ENCODE measurements at places on chromosomes 3 and 15. TPM values are rescaled to one million over a fixed set of nuclear protein-coding genes. Genes with fewer than 3 reads are reported as not detected.
A peak's percentile ranks its signal among the peaks of the same experiment; 100 is the strongest.

Gene GJD2
- 5.1 TPM for total RNA-seq

Gene C3orf38
- total RNA-seq: 45.5 TPM

Gene LAMB2
- 753 TPM for total RNA-seq

Gene TIGIT
- total RNA-seq: 5.5 TPM

Gene ECE2
- total RNA-seq: not detected

Gene GOLGA6D
- 1.9 TPM for total RNA-seq

Gene GP9
- total RNA-seq: 3.6 TPM

Gene VIPR1
- total RNA-seq: 4.1 TPM

Gene LDHAL6B
- 3.6 TPM for total RNA-seq

Gene LRRN1
- total RNA-seq: 2.4 TPM

Gene ACOX2
- total RNA-seq: 17.1 TPM

Gene KLHL40
- total RNA-seq: not detected

Gene LRRC31
- total RNA-seq: not detected

- DNase-seq: no peak
Observed at GRCh38 chr15:63181648-63182047, 7.8 kb upstream of the RAB8B start.

- DNase-seq: peak; percentile 22
Observed at GRCh38 chr3:25033407-25034029, 394.5 kb upstream of the RARB start.

GRCh38 chr15:58148633-58149445 is 10.7 kb downstream of the AQP9 start:
- DNase-seq: no peak

- DNase-seq: peak; percentile 36
Observed at GRCh38 chr3:32420126-32421038, 28.7 kb downstream of the CMTM7 start.

- no peak for DNase-seq
Observed at GRCh38 chr3:146067048-146067447, 93.9 kb downstream of the PLOD2 start.

GRCh38 chr3:195168009-195168762 is 102.8 kb downstream of the XXYLT1 start:
- no peak for DNase-seq

DNA sequence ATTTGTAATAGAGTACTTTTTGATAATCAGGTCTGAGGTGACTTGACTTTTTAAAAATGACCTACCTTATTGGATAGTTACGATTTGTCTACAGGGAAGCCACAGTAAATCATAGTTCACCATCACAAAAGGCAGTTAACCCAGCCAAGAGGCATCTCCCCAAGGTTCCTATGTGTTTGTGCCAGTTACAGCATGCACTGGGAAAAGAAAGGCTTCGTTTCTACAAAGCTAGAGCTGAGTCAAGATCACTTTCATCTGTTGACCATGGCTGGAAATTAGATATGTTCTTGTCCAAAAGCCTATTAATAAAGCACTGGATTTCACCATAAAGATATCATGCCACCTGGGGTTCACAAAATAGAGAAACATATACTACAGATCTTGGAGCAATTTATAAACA is 139.9 kb downstream of the GREM1 start:
- DNase-seq: no peak

- DNase-seq: no peak
Observed at GRCh38 chr3:44687898-44688297, 24.6 kb upstream of the ZNF502 start.

DNA sequence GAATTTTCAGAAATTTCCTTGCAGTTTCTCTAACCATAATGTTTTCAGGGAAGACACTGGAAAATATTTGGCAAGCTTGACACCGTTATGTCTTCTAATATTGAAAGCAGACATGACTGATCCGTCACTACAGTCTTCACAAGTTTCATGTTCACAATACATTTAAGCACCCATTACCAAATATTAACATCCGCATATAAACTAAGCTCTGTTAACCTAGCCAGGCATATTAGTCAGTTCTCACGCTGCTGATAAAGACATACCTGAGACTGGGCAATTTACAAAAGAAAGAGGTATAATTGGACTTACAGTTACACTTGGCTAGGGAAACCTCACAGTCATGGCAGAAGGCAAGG is 162.7 kb upstream of the LYSMD4 start:
- DNase-seq: no peak

GRCh38 chr15:68042156-68042854 is 11.8 kb upstream of the PIAS1 start:
- DNase-seq: no peak

DNA sequence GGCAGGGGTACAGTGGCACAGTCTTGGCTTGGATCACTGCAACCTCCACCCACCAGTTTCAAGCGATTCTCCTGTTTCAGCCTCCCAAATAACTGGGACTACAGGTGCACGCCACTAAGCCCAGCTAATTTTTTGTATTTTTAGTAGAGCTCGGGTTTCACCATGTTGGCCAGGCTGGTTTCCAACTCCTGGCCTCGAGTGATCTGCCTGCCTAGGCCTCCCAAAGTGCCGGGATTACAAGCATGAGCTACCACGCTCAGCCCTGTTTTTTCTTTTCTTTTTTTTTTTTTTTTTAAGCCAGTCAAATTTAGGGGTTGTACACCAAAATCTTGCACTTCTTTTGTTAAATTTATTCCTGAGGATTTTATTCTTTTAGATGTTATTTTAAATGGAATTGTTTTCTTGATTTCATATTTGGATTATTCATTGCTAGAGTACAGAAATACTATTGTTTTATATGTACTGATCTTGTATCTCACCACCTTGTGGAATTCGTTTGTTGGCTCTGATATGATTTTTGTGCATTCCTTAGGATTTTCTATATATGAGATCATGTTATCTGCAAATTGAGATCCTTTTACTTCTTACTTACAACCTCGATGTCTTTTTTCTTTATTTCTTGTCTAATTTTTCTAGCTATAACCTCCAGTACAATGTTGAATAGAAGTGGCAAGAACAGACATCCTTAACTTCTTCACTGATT is 65.6 kb downstream of the ZNF609 start:
- no peak for DNase-seq

- DNase-seq: no peak
Observed at GRCh38 chr15:22815766-22816165, 22.7 kb upstream of the NIPA2 start.

- DNase-seq: no peak
Observed at GRCh38 chr15:32941823-32942222, 224.0 kb downstream of the GREM1 start.

GRCh38 chr3:16148783-16149182 is 25.7 kb upstream of the GALNT15 start:
- no peak for DNase-seq

GRCh38 chr3:129305592-129306091 is 27.0 kb downstream of the HMCES start:
- DNase-seq: peak; percentile 95

DNA sequence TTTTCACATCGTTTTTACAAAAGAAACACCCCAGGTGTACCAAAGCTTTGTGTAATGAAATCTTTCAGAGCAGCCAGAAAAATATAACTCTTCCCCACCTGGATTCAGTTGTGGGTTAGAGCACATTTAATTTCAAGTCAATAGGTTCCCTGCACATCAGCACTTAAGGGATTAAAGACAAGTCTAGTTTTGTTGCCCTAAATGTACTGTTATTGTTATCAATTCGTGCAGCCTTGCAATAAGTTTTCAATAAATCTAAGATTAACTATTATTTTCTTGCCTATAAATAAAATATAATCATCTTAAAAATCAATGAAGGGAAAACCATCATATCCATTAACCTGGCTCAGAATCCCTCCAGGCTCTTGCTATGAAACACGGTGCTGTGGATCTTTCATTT is 172.5 kb upstream of the CDIN1 start:
- no peak for DNase-seq
